ENCODE measurements at places on chromosomes 2 and 18.

DNA sequence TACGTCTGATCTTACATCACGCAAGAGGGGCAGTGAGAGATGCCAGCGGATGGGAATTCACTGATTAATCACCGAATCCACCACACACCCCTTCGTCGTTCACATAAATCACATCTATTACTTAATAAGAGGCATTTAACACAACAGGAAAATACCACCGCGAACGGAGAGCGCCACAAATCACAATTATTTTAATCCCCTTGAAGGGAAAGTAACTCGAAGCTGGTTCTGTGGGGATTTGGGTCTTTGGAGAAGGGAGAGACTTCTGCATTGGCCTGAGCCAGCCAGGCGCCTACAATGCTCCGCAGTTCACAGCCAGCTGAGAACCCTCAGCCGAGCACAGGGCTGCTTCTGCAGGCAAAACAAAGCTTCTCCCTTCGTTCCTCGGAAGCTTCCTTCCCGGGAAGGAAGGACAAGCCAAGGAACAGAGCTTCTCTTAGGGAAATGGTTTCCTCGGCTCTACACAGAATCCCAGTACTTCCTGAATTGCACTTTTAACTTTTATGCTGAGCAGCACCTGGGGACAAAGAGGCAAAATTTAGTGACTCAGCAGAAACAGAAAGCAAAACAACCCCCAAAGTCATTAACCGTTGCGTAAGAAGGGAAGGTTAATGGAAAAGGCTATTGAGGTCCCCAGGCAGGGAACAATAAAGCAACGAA, at the start of gene LRP1B:
Gene LRP1B (minus strand): TSS at position 7 of the 660 bp plus-strand sequence. CDS start 287 bp downstream, outside the sequence.
- DNase-seq: peak; percentile 56

DNA sequence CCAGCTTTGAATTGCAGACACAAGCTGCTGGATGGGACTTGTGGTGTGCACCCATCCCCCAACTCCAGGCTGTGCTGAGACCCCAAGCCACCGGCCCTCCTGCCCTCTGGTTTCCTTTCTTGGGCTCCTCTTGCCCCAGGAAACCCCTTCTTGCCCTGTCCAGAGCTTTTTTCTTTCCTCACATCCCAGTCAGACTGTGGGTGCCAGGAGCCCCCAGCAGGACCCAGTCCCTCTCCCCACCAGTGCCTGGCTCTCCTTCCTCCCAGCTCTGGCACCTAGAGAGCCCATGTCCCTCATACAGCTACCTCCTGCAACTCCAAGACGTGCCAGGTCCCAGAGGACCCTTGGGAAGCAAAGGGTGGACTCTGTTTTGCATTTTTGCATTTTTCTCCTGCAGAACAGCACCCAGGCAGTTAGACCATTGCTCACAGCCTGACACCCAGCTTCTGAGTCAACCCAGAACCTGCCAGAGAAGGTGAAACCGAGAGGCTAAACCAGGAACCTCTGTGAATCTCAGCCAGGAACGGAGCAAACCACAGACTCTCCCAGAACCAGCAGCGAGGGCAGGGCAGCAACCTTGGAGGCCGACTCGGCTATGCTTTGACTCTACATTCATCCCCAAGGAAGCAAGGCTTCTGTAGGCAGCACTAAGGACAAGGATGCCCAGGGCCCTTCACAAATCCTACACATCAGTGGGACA, 221.1 kb downstream of the ANAPC1 start:
- DNase-seq: no peak

DNA sequence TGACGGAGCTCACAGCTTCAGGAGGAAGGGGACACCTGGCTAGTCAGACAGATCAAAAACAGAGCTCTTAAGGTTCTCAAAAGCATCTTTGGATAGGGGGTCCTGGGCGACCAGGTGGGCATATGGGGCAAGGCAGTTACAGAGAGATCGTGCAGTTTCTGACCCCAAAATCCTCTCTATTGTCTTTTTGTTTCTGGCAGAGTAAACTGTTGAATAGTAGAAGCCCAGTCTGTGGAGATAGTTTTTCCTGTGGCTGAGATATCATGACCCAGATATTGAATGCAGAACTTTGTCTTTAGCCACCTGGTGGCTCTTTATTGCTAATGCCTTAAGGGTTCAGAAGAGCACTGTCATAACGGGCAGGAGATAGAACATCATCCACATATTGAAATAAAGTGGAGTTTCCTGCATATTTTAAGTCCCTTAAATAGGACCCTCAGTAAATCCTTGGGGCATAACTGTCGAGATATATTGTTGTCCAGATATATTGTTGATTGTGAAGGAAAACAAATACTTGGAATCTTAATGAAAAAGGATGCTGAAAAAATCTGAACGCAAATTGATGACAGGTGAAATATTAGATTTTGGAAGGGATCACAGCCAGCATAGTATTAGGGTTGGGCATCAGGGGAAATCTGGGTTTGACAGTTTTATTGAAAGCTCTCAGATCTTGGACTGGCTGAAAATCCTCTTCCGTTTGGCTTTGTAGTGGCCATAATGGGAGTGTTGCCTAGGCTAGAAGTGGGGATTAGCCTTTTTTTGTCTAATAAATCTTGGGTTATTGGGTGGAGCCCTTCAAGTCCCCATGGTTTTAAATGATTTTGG, 14.1 kb upstream of the ZDBF2 start:
- no peak for DNase-seq

DNA sequence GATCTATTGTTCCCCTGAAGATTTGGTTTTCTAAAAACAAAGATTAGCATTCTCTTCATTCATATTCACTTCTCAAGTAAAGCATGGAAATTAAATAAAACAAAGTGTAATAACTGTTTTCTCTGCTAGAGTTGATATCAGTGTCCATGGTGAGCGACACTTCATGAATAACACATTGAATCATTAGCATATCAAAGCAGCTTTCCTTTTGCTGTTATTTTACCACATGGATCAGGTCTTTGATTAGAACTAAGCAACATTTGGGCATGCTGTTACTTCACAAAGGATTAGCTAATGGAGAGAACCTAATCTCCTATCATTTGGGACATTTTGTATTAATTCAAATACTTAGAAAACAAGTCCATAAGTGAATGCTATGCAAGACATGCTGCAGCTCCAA, 368.8 kb upstream of the CDH19 start:
- DNase-seq: no peak

DNA sequence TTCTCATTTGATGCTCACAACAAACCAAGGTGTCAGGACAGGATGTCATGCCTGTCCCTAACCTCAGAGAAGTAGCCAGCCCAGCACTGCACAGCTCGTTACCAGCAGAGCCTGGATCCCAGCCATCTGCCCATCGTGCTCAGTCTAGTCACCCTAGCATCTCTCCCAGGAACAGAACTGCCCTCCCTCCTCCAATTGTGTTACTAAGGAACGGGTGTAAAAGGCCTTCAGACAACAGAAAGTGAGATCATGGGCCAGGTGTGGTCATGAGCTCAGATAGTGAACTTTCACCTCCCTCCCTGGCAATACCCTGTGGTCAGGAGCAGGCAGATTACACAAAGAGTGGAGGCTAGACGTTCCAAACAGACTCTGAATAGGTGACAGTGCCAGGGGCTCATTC, 111.8 kb upstream of the PPP1CB start:
- no peak for DNase-seq

DNA sequence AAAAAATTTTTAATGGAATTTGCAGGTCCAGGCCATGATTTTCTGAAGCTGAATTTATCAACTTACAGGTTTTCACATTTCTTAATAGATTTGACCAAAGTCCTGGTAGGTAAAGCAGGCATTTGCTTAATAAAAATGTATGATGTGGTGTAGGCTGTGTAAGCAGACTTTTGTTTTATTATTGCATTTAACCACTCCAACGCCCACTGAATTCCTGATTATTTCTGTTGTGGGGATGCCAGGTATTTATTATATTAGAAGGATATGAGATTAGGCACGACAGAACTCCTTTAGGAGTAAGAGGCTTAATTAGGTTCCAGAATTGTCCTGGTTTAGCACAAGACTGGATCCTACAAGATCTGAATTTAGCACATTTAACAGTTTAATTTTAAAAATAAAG, 111.1 kb downstream of the ADCYAP1 start:
- DNase-seq: no peak

GRCh38 chr2:128608921-128609880, 290.5 kb upstream of the HS6ST1 start:
- DNase-seq: no peak

DNA sequence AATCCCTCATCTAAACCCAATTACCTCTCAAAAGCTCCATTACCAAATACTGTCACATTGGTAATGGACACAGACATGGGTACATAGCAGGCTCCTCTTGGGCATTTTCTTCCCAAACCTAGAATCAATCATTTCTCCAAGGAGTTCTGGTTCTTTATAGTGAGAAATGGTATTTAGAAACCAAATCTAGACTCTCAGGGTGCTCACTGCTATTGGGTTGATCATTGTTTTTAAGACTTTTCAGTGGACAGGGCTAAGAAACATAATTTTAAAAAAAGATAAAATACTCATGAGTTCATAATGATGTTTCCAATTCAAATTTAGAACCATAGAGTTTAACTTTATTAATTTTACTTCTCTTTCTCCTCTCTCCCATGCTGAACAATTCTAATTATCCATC, 9.4 kb upstream of the GLI2 start:
- DNase-seq: no peak

GRCh38 chr2:218263817-218264641, 3.2 kb downstream of the GPBAR1 start:
- no peak for DNase-seq

DNA sequence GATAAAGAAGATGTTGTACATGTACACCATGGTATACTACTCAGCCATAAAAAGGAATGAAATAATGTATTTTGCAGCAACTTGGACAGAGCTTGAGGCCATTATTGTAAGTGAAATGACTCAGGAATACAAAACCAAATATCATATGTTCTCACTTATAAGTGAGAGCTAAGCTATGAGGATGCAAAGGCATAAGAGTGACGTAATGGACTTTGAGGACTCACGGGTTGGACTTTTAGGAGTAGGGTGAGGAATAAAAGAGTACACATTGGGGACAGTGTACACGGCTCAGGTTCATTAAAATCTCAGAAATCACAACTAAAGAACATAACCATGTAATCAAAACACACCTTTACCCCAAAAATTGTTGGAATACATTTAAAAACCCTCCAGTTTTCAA, 206.4 kb downstream of the RIT2 start:
- no peak for DNase-seq

- no peak for DNase-seq
These were observed 76.2 kb downstream of the STK39 start for GRCh38 chr2:168171059-168171762.

- DNase-seq: no peak
These were observed 109.9 kb downstream of the PDE1A start for GRCh38 chr2:182316950-182317349.

DNA sequence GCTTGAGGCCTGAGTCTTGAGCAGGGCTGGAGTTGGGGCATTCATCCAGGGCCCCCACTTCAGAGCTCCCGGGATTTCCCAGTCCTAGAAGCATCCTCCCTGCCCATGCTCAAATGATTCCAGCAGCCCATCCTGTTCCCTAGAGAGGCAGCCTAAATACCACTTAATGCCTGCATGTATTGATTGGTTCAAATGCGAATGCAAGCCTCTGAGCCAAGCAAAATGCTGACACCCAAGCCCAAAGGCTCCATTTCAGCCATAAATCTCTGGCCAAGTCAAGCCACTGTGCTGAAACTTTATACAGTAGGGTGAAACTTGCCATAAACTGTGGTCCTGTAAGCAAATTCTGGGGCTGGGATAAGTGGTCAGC, 279.8 kb downstream of the CLIP4 start:
- no peak for DNase-seq

DNA sequence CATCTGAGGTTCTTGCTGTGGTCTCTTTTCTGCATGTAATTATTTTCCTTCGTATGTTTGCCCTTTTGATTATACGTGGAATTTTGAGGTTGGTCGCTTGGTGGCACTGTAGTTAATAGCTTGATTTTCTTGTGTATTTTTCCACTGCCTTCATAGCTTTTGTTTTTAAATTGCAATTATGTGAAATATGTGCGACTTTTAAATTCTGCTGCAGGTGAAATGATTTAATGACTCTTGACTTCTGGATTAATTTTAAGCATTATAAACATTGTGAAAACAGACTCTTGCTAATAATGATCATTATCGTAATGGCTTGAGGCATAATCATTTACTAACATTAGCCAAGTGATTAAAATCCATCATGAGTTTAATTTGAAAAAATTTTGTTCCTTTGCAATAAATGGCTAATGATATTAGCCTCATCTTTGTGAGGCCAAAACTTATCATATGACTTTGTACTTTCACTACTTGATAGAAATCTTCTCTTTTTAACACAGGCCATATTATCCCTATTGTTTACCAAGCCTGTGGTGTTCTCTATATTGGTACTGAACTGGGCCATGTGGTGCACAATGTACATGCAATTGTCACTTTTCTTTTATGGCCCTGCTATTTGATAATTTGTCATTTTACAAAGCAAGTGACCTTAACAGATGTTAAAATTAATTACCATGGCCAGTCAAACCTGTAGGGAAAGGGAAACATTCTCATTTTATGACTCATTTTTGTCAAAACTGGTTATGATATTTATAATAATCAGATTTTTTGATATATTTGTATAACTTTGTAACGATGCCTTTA, 62.8 kb upstream of the NEUROD1 start:
- no peak for DNase-seq

DNA sequence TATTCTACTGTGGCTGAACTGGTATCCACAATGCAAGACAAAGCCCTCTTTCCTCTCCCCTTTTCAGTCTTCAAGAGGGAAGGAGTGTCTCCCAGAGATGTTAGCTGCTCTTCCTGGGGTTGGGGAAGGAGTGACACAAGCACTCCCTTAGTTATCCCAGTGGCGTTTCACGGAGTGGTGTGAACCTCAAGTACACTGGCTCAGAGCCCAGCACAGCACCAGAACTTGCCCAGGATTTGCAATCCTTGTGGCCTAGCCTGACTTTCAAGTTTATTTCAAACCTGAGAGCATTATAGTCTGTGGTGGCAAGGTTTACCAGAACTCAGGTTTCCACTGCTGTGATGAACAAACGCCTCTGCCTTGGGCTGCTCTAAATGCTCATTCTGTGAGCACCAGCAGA, 162.5 kb downstream of the CCDC102B start:
- no peak for DNase-seq

DNA sequence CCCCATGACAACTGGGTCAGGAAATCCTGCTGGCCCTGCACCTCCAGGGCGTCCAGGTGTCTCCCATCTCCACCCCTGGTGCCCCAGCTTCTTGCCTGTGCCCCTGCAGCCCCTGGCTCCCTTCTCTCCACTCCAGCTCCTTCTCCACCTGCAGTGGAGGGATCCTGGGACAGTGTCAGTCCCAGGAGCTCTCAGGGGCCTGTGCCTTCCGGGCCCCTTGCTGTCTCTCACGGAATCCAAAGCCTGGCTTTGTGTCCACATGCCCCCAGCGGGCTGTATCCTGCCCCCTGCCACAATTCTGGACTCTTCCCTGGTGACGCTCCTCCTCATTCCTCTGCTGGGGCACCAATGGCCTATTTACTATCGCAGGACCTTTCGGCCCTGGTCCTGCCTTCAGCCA, 58.2 kb downstream of the MYT1L start:
- no peak for DNase-seq

DNA sequence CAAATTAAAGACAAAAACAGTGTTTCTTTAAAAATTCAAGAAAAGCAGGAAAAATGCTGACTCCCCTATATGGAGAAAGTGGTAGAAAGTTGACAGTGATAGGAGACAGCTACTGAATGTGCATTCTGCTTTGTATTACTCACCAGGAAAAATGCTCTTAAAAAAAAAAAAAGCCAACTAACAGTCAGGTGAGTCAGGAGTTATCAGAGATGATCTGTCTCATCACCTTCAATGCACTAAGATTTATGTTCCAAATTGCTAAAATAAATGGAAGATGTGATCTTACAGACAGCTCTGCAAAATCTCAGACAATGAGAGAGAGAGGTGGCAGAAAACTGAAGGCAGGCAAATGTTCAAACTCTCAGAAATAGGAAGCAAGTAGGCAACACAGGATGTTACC, 47.6 kb upstream of the ZNF521 start:
- no peak for DNase-seq

All from left renal cortex interstitium (tissue), 4 donors.